ENCODE measurements at places on chromosomes 13 and 19.

DNA sequence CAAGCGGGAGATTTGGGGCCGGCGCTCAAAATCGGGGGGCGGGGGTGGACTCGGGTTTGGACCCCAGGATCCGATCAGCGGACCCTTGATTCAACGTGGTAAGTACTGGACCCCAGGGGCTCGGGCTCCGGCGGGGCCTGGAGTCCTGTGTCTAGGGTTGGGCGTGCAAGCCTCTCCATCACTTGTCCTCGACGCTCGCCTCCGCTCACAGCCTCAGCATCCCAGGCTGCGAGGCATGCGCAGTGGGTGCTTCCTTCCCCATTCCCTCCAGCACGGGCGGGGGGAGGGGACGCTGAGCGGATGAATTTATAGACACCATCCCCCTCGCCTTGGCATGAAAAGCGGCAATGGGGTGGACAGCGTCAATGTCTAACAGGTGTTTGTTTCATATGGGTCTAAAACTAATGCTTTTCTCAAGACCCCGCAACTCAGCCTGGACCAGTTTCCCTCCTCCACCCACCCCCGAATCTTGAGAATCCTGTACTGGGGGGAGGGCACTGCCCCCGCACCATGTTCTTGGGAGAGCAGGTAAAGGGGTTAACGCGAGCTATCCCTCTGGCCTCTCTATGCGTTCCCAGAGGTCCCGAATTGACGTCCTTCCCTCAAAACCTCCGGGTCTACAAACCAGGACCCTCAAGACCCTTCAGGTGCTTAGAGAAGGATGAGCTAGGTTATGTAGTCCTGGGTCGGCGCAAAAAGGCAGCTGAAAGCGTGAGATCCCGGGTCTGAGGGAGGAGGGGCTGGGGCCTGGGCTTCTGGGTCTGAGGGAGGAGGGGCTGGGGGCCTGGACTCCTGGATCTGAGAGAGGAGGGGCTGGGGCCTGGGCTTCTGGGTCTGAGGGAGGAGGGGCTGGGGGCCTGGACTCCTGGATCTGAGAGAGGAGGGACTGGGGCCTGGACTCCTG is 579 bp downstream of the CPT1C start:
- DNase-seq, result no peak

- peak; percentile 68 for DNase-seq
These were observed 21.1 kb downstream of the ZNF473 start for GRCh38 chr19:50046649-50047503.

DNA sequence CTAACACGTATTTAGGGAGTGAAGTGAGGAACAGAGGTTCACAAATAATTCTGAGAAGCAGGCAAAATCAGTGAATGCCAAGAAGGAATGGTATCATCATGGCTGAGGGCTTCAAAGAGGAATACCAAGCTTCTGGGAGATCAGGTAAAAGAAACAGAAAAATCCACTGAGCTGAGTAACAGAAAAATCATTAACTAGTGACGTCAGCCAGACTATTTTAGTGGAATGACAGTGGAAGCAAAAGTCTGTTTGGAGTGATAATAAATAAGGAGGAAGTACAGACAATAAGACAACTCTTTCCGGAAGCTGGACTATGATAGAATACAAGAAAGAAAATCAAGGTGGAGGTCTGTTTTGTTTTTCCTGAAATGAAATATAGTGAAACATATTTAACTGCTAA is 83.5 kb downstream of the SACS start:
- DNase-seq, result no peak

- DNase-seq, result no peak
These were observed 14.7 kb downstream of the NAA16 start for GRCh38 chr13:41325752-41326151.

- DNase-seq, result no peak
These were observed 2695.8 kb downstream of the PCDH9 start for GRCh38 chr13:64534302-64534701.

GRCh38 chr13:61084988-61085387 is 330.7 kb downstream of the PCDH20 start:
- DNase-seq, result no peak

- DNase-seq, result no peak
These were observed 233.9 kb downstream of the KCNRG start for GRCh38 chr13:50249144-50249521.

DNA sequence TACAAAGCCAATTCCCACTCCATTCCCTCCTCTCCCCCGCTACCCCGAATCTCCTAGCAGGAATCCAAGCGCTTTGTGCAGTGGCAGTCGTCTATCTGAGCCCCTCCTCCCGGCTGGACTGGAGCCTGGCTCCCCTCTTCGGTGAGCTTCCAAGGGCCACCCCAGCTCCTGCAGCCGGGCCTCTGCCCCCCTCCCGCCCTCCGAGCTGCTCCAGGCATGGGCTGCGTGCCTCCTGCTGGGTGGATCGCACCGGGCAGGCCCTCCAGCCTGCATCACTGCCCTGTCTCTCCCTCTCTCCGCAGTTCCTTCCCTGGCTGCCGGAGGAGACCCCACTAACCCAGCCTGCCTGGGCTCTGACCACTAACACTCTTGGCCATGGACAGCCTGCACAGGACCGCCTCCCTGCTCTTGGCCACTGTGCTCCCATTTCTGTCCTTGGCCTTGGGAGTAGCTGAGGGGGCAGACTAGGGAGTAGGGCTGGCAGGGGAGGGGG is 12.9 kb upstream of the LENG8 start:
- DNase-seq, result no peak

- no peak for DNase-seq
These were observed 2676.6 kb downstream of the PCDH9 start for GRCh38 chr13:64553411-64554129.

GRCh38 chr13:40342461-40342860 is 324.0 kb downstream of the FOXO1 start:
- DNase-seq, result no peak

- peak; percentile 87 for DNase-seq
These were observed 572 bp upstream of the FKBP8 start for GRCh38 chr19:18543814-18544475.

DNA sequence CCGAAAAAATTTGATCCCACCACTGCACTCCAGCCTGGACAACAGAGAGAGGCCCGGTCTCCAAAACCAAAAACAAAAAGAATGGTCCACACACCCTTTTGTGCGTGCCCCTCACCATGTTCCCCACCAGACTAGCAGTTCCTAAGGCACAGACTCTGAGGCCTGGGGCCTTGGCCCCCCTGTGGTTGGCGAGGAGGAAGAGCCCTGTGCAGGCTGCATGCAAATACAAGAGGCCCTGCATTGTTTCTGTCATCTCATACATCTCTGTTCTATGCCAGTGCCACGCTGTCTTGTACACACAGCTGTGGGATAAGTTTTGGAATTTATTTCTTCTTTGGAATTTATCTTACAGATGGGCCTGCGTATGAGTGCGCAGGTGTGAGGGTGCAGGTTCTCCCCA is 4.7 kb upstream of the YJEFN3 start:
- DNase-seq, result no peak

DNA sequence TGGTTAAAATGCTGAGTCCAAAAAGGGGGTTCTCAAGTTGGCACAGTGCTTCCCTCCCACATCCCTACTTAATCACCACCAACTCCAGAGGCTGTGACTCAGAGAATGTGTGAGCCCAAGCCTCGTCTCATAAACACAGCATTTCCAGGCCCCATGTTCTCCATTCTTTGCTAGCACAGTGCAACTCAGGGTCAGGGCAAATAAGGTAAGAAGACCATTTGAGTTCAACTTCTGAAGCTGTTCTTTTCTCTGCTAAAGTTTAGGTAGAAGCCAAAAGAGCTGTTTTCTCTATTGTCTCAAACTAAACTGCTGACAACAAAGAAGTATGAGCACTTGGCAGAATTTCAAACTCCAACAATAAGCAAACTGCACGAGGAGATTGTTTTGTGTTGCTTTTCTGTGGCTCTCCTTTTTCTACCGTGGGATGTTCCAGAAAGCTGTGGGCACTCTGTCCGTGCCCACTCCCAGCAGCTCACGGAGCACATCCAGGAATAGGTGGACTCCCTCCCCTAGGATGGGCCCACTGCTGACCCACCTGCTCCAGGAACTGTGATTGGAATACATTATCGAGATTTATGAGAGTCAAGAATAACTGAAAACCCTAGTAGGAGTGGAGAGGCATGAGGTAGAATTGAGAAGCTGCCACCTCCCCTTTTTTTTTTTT is 494.3 kb downstream of the COG6 start:
- DNase-seq, result peak; percentile 49

- no peak for DNase-seq
These were observed 5.6 kb downstream of the ADAMTSL5 start for GRCh38 chr19:1507192-1507660.

- DNase-seq, result no peak
These were observed 51.0 kb downstream of the TEX26 start for GRCh38 chr13:30983431-30983830.

- no peak for DNase-seq
These were observed 113.3 kb downstream of the SIPA1L3 start for GRCh38 chr19:38020311-38020710.

GRCh38 chr13:47226516-47226915 is 329.7 kb upstream of the HTR2A start:
- DNase-seq, result no peak

GRCh38 chr19:11125994-11126685 is 29.4 kb downstream of the SPC24 start:
- DNase-seq, result peak; percentile 58

DNA sequence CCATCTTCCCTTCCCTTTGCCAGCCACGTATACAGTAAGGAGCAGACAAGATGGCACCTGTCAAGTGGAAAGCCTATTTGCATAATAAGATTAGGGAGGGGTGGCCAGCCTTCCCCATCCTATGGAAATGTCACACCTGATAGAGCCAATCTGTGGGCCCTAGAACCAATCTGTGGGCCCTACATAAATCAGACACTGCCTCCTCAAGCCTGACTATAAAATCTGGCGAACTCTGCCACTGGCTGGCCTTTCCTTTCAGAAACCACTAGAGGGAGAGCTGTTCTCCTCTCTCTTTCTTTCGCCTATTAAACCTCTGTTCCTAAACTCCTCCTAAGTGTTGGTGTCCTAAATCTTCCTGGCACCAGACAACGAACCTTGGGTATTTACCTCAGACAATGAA is 231.5 kb upstream of the KLHL1 start:
- DNase-seq, result peak; percentile 15

- no peak for DNase-seq
These were observed 304.0 kb downstream of the SPRY2 start for GRCh38 chr13:80036845-80037504.

DNA sequence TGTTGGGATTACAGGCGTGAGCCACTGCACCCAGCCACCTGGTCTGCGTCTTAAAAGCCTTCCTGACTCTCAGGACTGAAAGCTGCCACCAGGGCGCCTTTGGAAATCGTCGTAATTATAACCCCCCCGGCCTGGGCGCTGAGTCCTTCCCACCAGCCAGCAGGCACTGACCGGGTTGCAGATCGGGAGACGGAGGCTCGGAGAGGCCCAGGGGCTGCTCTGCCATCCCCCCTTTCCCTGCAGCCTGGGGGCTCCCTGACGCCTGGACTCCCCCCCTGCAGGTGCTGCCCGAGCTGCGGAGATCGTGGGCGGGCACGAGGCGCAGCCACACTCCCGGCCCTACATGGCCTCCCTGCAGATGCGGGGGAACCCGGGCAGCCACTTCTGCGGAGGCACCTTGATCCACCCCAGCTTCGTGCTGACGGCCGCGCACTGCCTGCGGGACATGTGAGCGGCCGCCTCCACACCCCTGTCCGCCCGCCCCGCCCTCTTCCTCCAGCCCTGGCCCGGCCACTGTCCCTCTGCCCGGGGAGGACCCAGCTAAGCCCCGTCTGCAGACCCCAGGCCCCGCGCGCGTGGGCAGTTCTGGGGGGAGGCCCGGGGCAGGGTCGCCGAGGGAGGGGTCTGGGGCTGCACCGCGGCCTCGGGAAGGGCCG is 2.5 kb downstream of the PRTN3 start:
- DNase-seq, result no peak

DNA sequence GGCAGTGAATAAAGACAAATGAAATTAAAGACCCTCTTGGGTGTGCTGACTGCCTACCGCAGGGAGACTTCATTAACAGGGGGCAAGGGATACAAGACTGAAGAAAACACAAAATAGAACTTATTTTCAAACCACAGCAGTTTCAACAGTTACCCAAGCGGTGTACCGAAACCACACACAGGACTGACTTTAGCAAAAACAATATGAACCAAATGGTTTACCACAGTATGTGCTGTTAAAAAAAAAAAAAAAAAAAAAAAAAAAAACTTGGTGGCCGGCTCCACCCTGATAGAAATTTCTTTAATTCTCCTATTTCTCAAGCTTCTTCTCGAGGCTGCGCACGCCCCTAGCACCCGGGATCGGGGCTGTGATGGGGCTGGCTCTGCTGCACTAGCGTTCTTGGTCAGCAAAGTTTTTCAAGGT is 42.6 kb downstream of the KLF2 start:
- no peak for DNase-seq

GRCh38 chr13:43235028-43235427 is 211.6 kb downstream of the DNAJC15 start:
- DNase-seq, result no peak

DNA sequence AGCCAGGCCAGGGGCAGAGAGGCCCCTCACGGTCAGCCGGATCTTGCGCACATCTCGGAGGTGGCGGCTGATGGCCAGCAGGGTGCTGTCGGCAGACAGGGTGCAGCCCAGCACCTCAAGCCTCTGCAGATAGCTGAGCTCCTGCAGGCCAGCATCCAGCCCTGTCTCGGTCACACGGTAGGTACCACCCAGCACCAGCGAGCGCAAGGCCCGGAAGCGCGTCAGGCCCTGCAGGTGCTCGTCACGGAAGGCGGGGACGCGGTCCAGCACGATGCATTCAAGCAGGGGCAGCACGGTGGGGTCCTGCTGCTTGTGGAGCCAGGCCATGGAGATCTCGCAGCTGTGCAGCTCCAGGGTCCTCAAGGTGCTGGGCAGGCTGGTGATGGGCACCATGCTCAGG is 7.7 kb downstream of the FBXL12 start:
- DNase-seq, result no peak
